ENCODE measurements at places on chromosomes 12 and 14.

DNA sequence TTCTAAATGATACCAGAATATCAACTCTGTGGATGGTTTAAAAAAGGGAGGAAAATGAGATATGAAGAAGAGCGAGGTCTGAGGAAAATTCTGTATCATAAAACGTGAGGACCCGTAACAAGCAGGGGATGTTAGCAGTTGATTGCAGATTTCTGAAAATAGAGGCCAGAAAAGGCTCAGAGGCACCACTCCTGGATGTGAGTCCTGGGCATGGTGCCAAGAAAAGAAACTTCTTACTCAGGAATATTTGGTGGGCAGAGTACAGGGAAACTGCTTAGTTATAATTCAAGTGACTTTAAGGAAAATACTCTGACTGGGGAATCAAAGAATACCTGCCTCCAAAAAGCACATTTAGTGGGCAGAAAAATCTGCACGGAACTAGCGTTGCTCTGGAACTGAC, 85.5 kb downstream of the PRICKLE1 start:
- DNase-seq: no peak

- no peak for DNase-seq
These were observed 8.6 kb downstream of the LGR5 start for GRCh38 chr12:71448150-71448581.

DNA sequence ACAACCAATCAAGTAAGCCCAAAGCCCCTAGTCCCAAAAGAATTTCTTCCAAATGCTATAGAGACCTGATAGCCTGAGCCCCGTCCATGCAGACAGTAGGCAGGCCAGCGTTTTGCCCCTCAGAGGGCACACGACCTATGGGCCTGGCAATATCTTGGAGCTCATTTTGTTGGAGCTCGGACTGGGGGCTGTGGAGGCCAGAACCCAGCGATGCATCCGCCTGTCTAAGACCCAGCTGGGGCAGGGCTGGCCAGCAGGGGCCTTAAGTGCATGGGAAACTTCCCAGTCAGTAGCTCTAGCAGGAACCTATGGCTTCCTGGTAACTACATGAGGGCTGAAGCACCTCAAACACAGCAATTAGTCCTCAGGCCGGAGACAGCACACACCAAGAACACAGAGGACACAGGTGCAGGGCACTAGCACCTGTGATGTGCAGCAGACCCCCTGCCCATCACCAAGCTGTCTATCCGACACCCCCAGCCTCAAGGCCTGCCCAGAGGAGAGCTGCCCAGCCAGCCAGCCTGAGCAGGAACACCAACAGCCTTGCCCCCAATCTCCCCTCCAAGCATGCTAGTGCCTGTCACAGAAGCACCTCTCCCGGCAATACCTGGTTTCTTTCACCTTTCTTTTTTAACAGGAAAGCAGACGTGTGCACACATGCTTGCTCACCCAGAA, 50.8 kb downstream of the ARL6IP4 start:
- no peak for DNase-seq

DNA sequence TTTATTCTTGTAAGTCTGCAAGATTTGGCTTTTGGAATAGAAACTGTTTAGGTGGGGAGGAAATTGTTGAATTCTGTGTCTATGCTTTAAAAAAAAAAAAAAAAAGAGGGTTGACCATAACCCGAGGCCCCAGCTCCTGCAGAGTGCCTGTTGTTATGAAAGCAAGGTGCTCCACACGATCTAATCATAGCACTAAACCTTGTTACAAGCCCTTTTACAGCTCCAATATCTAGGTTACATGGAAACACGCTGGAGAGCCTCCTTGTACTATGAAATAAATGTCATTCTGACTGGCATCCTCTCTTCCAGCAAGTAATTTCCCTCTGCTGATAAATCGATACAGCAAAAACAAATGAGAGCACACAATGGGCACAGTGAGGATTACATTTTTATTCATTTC, 303.1 kb upstream of the SOX5 start:
- DNase-seq: no peak

GRCh38 chr12:111298582-111299436, 70.1 kb downstream of the PHETA1 start:
- peak; percentile 36 for DNase-seq

DNA sequence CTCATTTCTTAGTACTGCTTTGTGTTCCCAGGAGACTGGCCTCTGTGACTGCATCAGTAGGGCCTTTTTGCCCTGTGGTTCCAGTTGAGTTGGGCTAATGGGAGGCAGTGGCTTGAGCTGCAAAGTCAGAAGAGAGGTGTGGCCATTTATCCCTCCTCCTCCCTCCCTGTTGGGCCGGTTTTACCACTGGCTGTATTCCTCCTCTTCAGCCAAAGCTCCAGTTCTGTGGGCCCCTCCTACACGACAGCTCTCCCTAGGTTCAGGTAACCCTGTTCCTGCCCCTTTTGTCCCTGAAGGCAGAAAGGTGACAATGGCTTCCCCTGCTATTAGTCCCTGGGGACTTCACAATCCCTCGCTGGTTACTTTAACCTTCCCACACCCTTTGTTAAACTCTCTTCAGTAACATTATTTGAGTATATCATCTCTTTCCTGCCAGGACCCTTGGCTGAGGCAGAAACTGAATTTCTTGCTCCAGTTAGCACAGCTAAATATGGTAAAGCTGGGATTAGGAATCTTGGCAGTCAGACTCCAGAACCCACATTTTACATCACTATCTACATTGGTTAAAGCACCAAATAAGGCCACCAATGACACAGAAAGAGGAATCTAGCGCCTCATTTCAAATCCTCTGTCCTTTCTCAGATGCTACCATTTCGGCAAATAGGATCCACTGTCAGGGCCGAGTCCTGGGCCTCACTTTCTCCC, 121.9 kb upstream of the SLC35F4 start:
- no peak for DNase-seq

GRCh38 chr14:93032421-93032936, 83.2 kb downstream of the ITPK1 start:
- no peak for DNase-seq

- DNase-seq: no peak
These were observed 493.5 kb downstream of the NAV3 start for GRCh38 chr12:78324234-78324633.

DNA sequence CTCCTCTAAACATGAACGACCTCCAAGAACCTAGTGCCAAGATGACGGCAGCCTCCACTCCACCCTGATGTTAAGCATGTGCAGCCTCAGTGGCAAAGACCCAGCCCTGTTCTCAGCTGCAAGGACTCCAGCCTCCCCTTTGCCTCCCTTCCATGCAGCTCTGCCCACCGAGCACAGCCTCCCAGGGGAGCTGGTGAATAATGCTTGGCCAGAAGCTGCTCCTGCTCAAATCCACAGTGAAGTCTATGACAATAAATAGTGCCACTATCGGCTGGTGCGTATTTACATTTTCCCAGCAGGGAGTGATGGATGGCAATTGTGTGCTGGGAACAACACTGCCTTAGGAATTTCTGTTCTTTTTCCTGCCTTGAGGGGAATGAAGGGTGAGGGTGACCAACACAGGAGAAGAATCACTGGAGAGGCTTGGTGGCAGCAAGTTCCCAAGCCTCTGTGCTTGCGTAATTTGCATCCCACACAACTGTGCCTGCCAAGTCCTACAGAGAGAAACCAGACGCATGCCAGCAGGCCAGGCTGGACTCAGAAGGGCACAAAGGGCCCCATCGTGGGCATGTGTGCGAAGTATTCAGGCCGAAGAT, 29.9 kb upstream of the TC2N start:
- DNase-seq: no peak

GRCh38 chr12:131574395-131574771, 136.5 kb upstream of the SFSWAP start:
- no peak for DNase-seq

DNA sequence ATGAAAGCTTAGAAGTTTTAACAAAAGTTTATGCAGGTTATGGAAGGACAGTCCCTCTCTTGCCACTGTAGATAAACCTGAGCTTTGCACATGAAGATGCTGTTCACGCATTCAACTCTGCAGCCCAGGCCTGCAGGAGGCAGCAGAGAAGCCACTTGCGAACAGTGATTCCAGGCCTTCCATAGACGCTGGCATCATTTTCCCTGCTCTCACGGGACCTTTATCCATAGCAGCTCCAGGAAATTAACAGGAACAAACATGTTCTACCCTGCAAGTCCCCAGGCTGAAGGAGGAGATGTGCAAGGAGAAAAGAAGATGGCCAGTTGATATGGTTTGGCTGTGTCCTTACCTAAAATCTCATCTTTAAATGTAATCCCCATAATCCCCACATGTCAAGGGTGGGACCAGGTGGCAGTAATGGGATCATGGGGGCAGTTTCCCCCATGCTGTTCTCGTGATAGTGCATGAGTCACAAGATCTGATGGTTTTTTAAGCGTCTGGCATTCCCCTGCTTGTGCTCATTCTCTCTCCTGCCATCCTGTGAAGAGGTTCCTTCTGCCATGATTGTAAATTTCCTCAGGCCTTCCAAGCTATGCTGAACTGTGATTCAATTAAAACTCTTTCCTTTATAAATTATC, 2.0 kb downstream of the ERP27 start:
- DNase-seq: no peak

- DNase-seq: no peak
These were observed 12.5 kb downstream of the NR2C1 start for GRCh38 chr12:95060951-95061350.

DNA sequence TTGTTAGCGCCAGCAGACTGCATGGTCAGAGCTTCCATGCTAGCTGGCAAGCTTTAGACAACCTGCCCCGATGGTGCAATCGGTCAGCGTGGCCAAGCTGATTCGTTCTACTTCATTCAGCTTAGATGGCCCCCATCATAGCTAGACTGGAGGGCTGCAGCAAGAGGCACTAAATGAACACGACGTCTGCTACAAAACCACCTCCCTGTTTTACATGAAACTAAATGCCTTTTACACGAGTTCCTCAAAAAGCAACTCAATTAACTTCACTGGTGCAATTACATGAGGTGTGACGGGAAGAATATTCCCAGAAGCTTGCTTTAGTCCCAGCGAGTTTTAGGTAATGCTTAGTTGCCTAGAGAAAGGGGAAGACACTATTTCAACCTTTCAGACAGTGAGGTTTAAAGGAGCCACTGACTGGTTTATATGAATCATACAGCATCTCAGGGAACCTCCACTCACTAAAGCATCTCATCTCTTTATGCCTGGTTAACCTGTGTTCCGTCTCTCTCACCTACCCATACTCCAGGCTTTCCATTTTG, 8.4 kb downstream of the NIN start:
- no peak for DNase-seq

DNA sequence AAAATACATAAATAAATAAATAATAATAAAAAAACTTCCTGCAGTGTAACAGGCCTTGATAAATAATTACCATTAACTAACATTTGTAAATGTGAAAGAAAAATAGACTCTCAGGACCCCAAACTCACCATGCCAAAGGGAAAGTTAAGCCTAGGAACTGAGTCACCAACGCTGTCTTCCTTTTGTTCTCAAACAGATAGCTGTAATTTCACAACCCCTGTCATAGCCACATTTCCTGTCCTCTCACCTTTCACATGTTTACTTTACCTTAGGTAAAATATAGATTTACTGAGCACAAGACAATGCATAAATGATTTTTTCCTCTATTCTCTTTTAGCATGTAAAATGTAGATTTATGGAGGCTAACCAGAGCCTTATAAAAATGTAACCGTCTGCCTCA, 35.9 kb upstream of the CHST11 start:
- DNase-seq: no peak

GRCh38 chr12:105982022-105982421, 156.7 kb downstream of the NUAK1 start:
- DNase-seq: no peak

DNA sequence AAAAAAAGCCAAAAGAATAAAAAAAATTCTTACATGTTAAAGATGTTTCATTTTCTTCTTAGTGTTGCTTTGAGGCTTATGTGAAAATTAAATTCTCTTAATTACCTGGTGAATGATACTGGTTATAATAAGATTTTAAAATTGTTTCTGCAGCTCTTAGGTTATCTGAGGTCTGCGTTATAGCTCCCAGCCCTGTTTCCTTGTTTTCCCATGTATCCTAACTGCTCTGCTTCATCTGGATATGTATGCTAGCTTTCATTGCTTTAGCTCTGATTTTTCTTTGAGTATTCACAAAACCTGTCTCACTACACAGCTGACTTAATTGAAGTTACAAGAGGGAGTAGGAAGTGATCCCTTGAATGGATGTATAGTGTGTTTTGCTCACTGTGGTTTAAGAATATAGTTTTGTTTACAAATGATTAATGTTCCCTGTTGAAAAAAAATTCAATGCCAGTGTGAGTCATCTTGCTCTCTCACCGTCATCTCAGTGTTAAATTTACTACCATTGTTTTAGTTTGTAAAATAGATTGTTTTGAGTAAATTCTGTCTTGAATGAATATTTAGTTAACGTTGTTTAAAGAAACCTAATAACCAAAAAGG, 26.8 kb downstream of the CPSF6 start:
- DNase-seq: no peak

DNA sequence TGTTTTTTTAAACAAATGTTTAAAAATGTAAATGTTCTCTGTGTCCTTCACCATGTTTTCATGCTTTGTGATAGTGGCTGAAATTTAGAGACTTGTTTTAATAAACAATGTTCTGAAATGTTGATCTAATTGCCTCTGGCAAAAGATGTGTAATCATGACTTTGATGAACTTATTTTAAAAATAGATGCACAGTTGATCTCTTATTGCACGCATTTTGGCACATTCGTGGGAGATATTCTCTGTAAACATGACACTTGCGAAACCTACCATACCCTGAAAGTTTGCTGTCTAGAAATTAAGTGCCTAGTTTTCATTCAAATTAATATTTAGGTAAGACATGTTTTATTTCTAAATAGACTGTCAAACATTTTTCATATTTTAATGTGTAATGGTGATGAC, 119.7 kb upstream of the DNM1L start:
- DNase-seq: no peak

DNA sequence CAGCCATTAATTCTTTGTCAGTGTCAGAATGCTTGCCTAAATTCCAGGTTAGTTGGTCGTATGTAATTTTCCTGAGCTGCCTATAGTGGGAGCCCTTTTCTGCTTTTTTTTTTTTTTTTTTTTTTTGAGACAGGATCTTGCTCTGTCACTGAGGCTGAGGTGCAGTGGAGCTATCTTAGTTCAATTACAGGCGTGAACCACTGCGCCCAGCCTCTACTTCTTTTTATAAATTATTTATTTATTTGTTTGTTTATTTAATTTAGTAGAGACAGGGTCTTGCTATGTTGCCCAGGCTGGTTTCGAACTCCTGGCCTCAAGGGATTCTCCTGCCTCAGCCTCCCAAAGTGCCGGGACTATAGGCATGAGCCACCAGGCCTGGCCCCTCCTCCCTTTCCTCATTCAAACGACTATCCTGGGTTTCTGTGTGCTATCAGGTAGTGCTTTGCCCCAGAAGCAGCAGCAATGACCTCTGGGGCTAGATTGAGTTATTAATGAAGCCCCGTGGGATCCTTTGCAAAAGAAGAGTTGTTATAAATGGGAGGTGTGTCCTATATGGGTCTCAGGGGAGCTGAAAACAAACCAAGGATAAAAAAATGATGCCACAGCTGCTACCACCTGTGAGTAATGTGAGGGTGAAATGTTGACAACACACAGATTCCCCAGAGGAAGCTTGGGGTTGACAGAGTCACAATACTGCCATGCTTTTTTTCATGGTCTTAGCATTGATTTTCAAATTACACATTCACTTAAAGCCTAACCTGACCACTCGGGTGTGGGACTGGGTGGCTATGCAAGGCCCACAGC, 34.6 kb upstream of the NFKBIA start:
- no peak for DNase-seq

All from activated CD4-positive, alpha-beta T cell treated with anti-CD3 and anti-CD28 coated beads for 4 hours (primary cell).